GM23248 (cell line): ENCODE measurements at places on chromosomes 2 and 18.

DNA sequence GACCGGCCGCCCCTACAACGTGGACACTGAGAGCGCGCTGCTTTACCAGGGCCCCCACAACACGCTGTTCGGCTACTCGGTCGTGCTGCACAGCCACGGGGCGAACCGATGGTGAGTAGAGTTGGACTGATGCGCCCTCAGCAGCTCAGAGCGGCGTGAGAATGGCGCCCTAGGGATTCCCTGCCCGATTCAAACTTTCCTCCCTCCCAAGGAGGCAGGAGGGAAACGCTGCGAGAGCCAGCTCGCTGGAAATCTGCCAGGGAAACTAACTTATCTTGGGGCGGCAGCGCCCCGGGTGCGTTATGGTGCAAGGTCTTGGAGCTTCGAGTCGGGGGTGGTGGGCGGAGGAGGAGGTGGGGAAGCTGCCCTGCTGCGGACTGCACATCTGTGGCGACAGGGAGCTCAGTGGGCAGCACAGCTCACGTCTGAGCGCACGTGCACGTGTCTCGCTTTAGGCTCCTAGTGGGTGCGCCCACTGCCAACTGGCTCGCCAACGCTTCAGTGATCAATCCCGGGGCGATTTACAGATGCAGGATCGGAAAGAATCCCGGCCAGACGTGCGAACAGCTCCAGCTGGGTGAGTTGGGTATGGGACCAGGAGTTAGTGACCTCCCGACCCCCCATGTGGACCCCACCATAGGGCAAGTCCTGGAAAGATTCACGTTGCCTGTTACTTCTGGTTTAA lies 697 bp downstream of the ITGA4 start:
- DNase-seq = peak; percentile 82

DNA sequence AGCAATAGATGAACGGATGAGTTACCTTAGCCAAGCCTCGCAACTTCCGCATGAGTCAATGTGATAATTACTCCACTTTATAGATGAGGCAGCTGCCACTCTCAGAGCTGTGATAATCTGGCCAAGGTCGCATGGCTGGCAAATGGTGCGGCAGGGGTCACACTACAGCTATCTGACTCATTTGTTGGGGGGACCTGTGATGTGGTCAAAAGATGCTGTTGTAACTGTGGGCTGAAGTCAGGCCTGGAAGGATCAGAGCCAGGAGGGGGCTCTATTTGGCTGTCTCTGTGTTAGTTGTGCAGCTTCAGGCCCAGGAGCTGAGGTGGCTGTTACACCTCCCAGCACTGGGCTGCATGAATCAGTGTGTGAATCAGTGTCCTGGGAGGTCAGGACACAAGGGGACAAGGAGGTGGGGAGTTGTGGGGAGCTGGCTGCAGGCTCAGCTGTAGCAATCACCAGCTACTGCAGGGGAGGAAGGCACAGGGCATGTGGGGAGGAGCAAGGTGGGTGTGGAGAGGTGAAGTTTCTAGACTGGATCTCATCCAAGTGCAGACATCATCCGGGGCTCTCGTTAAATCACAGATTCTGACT lies 33.1 kb downstream of the NGEF start:
- peak; percentile 83 for DNase-seq

GRCh38 chr2:160884056-160884455 lies 276.2 kb upstream of the TANK start:
- no peak for DNase-seq

GRCh38 chr2:204046145-204046544 lies 109.6 kb downstream of the ICOS start:
- no peak for DNase-seq

GRCh38 chr2:99675130-99675661 lies 185.4 kb upstream of the REV1 start:
- DNase-seq = no peak

- DNase-seq = peak; percentile 23
These were observed 536 bp downstream of the ELP2 start for GRCh38 chr18:36130039-36130831.

- no peak for DNase-seq
These were observed 13.9 kb downstream of the SCYGR8 start for GRCh38 chr2:227759411-227760118.
